HEK293T (cell line): ENCODE measurements at places on chromosomes 4 and X.

- no peak for DNase-seq
Observed at GRCh38 chr4:76214177-76214675, 602 bp upstream of the SCARB2 start.

GRCh38 chr4:60868232-60868960 lies 331.7 kb upstream of the ADGRL3 start:
- DNase-seq, result no peak

DNA sequence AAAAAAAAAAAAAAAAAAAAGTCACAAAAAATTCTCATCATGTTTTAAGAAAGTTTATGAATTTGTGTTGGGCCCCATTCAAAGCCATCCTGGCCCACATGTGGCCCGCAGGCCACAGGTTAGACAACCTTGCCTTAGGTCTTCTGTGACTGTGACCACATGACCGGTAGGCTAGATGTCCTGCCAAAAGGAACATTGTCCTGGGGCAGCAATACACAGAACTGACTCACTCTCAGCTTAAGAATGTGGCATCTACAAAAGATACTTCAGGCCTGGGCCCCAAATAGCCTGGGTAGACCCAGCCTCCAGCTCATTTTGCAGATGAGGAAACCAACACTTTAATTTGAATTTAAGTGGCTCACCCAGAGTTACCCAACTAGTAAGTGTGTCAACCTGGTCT lies 10.0 kb downstream of the AWAT2 start:
- DNase-seq, result no peak

DNA sequence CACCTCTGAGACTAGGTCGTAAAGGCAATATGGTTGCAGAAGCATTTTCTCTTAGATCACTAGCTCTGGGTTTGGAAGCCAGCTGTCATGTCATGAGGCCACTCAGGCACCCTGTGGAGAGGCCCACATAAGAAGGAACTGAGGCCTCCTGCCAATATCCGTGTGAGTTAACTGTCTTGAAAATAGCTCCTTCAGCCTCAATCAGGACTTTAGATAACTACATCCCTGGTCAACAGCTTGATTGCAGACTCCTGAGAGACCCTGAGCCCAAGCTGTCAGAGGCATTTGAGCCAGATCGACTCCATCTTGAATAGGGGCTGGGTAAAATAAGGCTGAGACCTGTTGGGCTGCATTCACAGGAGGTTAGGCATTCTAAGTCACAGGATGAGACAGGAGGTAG lies 15.1 kb upstream of the REPS2 start:
- no peak for DNase-seq

- no peak for DNase-seq
Observed at GRCh38 chr4:78024085-78024484, 33.0 kb upstream of the FRAS1 start.

DNA sequence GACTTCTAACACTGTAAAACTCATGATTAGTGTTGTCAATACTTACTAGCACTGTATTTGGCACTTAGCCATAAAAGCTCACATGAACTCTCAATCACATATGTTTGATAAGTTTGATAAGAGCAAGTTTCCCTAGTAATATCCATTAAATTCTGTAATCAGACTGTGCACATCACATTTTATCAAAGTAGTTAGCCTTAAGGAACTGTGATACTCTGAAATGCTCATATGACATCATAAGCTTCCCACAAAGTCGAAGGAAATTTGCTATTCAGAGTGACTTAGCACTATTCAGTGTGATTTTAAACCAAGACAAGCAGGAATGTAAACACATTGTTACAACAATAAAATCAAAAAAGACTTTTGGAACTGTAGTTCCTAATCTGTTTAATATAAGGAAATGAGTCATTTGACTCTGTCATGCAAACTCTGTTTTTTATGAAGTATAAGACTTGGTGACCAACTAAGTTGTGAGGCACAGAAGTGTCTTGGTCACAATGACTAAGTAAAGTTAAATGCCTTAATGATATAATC lies 6.7 kb downstream of the SLC7A11 start:
- DNase-seq, result no peak

DNA sequence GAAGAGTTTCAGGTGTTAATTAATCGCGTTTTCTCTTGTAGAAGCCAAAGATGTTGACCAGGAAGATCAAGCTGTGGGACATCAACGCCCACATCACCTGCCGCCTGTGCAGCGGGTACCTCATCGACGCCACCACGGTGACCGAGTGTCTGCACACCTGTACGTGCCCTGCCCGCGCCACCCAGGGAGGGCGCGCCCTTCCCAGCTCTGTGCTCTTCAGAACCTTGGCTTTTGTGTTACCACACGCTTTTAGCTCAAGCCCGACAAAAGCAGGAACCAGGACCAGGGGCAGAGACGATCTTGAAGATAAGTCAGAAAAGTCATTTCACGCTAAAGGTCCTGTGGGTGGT lies 28.0 kb downstream of the PCGF3 start:
- no peak for DNase-seq

GRCh38 chrX:37608156-37608555 lies 36.7 kb downstream of the LANCL3 start:
- DNase-seq, result no peak

DNA sequence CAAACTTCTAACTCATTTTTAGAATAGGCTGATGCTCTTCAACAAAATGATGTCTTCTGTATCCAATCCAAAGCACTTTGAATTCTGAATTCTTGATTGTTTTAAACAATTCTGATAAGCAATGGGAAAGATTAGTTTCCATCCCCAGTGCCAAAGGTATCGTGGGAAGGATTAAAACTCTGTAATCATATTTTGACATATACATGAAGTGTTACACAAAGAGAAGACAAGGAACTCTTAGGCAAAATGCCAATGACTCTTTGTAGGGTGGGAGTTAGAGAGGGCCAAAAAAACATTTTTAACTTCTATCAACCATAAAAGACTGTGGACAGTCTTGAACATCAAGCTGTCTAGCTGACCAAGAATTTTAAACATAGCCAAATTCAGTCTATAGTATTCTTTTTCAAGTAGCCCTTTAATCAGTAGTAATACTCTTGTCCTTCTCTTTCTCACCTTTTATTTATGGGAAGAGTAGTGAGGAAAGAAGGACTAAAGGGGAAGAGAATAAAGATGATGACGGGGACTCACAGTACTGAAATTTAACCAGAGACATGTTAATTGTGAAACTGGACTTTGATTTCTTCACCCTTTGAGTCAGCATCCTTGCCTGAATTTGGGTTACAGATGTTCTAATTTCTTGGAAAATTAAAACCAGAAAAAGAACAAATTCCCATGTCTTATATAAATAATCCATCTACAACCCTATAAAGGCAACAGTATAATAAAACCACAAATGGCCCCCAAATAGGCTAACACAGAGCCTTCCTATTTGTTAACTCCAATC lies 51.8 kb upstream of the VEGFD start:
- DNase-seq, result no peak

DNA sequence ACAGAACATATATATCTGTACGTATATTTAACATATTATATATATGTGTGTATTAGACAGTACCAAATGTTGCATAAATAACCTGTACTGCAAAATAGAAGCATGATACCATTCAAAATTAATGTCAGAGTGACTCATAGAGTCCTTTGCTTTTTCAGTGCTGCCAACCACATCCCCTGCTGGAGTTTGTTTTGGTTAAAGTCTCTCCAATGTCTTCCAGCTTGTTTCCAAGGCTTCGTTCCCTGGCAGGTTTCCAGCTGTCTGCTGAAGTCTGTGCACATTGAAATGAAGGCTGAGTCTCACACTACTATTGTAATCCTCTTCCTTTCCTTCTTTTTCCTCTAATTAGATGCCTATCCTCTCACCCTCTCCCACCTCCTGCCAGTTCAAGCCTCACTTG lies 14.9 kb downstream of the NRK start:
- peak; percentile 26 for DNase-seq

GRCh38 chr4:75030649-75031235 lies 97.8 kb downstream of the PARM1 start:
- DNase-seq, result no peak

DNA sequence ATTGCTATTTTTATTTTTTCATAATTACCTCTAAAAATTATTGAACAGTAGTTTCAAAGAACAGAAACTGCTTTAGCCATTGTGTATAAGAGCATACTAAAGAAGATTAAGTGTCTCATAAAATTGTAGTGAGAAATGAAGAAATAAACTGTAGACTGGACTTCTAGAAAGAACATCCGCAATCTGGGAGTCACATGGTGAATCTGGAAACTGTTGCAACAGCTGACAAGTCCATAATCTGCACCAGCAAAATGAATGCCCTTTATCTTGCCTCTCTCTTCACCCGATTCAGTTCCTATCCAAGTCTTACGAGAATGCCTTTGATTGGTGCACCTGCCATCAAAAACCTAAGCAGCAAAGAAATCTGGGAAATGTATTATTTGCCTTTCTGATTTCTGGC lies 312.9 kb downstream of the NAF1 start:
- DNase-seq, result no peak

DNA sequence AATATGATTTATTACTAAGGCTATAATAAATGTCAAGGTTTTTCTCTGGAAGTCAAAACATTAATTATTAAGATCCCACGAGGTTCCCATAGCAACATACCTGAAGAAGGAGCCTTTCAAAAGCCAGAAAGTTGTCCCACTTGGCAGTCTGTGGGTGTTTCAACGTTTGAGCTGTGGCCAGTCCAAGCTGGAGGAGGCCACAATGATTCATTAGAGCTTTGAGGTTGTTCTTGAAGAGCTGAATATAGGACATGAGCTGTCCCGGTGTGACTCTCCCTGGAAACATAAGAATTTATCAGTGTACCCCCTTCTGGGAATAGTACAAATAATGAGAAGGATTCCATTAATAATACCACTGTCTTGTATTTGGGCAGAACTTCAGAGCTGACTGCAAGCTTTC lies 92.1 kb downstream of the SCFD2 start:
- no peak for DNase-seq

GRCh38 chr4:151575646-151576045 lies 166.7 kb downstream of the FHIP1A start:
- no peak for DNase-seq

DNA sequence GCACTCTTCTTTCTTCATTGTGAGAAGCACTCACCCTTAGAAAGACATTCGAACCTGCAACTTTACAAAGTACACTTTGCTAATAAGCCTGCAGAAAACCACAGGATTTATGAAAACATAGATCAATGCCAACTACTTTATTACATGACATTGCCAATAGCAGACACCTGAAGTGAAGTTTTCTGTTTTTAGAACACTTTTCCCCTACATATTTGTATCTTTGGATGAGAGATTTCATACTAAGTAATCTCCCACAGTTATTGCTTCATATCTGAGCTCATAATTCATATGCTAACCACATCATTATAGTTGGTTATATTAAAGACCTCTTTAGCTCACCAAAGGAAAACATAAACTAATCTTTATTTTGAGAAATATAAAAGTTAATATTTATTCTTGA lies 276.5 kb upstream of the CTSO start:
- no peak for DNase-seq

- no peak for DNase-seq
Observed at GRCh38 chr4:88018466-88018865, 11.0 kb downstream of the PKD2 start.

GRCh38 chr4:115107411-115107810 lies 6.0 kb downstream of the NDST4 start:
- no peak for DNase-seq

GRCh38 chrX:24380262-24381187 lies 20.1 kb downstream of the SUPT20HL1 start:
- DNase-seq, result no peak

- DNase-seq, result no peak
Observed at GRCh38 chr4:118373614-118374255, 20.9 kb upstream of the PRSS12 start.

DNA sequence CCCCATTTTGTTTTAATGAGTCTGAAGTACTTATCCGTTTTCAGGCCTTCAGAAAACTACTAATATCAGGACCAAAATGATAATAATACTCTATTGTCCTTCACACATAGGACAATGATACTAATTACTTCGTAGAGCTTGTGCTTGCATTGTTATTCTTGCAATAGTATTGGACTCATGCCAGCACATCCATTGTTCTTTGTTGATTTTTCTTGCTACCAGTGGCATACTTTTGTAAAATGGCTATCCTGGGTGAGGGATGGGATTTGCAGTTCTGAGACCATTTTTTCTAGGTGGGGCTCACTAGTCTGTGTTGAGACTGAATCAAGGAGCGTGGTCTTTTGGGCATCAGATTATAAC lies 195.3 kb downstream of the MAML3 start:
- no peak for DNase-seq

- no peak for DNase-seq
Observed at GRCh38 chr4:25621027-25621930, 34.4 kb upstream of the SLC34A2 start.

- DNase-seq, result no peak
Observed at GRCh38 chrX:87337267-87337666, 180.3 kb upstream of the KLHL4 start.

- DNase-seq, result no peak
Observed at GRCh38 chr4:22202975-22203710, 254.6 kb upstream of the KCNIP4 start.

GRCh38 chr4:156958276-156959074 lies 13.1 kb downstream of the PDGFC start:
- DNase-seq, result no peak

GRCh38 chr4:120814886-120815285 lies 107.6 kb downstream of the PRDM5 start:
- DNase-seq, result no peak

- peak; percentile 59 for DNase-seq
Observed at GRCh38 chrX:131792789-131793462, 230.2 kb upstream of the STK26 start.

GRCh38 chr4:164345756-164346155 lies 408.2 kb upstream of the SMIM31 start:
- DNase-seq, result no peak

DNA sequence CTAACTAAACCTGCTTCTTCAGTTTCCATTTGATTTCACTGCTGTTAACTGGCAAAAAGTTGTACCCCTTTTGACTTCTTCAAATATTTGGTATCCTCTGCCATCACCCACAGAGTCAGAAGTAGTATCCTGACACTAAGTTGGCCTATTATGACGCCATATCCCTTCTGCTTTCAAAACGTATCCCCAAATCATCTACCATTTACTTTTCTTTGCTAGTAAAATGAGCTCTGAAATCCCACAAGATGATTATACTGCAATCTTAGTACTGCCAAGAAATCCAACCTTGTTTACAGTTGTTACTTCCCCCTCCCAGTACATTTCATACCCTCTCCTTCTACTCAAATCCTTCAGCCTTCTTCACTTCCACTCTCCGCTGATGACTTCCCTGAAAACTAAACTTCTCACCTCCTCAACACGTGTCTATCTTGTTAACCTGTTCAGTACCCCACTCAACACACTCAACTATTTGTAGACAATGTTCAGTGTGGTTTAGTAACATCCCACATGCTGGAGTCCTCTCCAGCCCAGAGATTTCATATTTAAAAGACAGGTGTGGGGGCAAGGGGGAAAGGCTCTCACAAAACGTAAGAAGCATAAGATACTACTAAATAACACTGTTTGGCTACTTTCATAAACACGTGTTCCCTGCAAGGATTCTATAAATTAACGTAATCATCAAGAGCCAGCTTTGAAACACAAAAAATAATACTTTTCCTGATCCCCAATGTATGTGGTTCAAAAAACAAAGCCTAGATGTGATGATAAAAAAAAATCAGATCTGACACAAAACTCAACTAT lies 1.3 kb downstream of the NAF1 start:
- no peak for DNase-seq

GRCh38 chrX:15680401-15680800 lies 15.8 kb upstream of the CLTRN start:
- DNase-seq, result no peak
